ENCODE measurements at places on chromosomes 7 and 10.

DNA sequence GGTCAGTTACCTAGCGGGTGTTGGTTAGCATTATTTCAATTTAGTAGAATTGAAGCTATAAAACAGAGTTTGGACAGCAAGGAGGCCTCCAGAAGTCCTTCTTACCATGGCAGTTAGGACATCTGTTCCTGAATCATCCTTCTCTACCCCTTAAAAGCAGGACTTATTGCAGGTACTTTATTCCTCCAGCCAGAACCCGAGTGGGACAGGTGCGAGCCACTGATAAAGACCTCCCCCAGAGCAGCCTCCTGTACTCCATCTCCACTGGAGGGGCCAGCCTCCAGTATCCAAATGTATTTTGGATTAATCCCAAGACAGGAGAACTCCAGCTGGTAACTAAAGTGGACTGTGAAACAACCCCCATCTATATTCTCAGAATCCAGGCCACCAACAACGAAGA is 54.6 kb downstream of the CDHR3 start:
- DNase-seq, result no peak

- peak; percentile 68 for DNase-seq
These were observed 40.6 kb upstream of the ADD3 start for GRCh38 chr10:109966961-109967738.

DNA sequence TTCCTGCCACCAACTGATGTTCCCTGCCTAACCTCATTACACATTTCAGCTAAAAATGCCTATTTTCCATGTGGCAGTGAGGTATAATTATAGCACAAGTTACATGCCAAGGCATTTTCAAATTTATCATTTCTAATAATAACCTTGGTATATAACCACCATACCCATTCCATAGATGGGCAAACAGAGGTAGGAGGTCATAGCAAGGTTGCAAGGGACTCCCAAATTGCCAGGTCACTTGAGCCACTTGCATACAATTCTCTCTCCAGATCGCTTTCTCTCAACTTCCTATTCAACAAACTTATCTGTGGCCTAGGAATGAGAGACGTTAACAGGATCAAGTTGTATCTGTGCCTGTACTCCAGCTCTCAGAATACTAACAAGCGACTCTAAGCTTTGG is 108.3 kb downstream of the ATXN7L1 start:
- no peak for DNase-seq

- DNase-seq, result no peak
These were observed 1.1 kb upstream of the UMAD1 start for GRCh38 chr7:7639421-7639820.

DNA sequence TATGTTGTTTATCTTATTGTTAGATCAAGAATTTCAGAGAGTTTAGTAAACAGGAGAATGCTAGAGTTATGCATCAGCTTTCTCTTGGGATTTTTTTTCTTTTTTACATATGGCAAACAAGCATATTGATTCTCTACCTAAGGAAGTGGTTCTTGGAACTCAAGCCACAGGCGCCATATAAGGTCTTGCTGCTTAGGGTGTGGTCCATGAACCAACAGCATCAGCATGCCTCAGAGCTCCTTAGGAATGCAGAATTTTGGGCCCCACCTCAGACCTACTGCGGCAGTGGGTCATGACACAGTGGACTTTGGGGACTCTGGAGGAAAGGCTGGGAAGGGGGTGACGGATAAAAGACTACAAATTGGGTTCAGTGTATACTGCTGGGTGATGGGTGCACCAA is 230.8 kb downstream of the SKAP2 start:
- DNase-seq, result no peak

DNA sequence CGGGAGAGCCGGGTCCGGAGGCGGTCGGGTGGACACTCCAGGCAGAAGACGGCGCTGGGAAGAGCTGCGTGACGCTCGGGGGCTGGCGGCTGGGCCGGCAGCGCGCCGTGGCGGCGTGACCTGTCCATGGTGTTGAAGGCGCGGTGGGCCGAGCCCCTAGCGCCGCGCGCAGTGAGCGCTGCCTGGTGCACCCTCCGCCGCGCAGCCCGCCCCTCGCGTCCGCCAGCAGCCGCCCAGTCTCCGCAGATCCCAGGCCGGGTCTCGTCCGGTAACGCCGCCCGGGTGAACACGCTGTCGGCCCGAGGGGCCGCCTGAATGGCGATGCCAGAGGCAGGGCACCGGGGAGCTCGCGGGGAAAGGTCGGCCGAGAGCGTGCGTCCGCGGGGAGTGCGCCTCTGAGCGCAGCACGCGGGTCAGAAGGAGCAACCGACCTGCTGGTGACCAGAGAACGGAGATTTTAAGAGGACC is 657 bp upstream of the TMEM178B start:
- DNase-seq, result peak; percentile 26

GRCh38 chr10:17348501-17349349 is 105.7 kb downstream of the ST8SIA6 start:
- peak; percentile 89 for DNase-seq

DNA sequence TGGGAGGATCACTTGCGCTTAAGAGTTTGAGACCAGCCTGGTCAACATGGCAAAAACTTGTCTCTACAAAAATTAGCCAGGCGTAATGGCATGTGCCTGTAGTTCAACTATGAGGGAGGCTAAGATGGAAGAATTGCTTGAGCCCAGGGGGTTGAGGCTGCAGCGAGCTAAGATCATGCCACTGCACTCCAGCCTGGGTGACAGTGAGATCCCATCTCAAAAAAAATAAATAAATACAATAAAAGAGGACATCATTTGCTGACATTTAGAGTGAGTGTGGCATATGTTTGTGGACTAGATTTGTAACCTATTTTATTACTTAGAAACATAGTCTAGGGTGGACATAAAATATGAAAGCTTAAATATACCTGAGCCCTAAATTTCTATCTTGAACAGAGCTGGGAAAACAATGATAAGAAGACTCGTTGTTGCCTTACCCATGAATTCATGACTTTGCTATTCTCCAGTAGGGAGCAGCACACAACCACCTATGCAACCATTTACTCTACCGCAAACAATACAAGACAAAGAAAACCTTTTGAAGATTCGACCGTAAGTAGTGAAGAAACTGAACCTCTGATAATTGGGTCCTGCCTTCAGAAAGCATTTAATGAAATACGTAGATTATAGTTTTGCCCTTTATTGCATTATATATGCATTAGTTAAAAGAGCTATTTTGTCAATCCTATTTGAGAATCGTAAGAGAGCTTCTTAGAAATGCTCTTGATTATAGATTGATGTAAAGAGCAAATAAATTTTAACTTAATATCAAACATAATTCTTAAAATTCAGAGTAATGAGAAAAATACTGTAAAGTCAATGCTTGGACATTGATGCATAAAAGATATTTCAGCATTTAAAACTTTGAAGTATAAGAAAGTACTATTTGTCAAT is 83.5 kb downstream of the GNAT3 start:
- DNase-seq, result peak; percentile 57

- DNase-seq, result no peak
These were observed 135.6 kb downstream of the RPS24 start for GRCh38 chr10:78169214-78169613.

- DNase-seq, result no peak
These were observed 164.3 kb downstream of the CELF2 start for GRCh38 chr10:11181978-11182377.

- DNase-seq, result no peak
These were observed 60.1 kb upstream of the SDK1 start for GRCh38 chr7:3240826-3241430.

- no peak for DNase-seq
These were observed 1163.2 kb upstream of the SORCS1 start for GRCh38 chr10:108327706-108328105.

DNA sequence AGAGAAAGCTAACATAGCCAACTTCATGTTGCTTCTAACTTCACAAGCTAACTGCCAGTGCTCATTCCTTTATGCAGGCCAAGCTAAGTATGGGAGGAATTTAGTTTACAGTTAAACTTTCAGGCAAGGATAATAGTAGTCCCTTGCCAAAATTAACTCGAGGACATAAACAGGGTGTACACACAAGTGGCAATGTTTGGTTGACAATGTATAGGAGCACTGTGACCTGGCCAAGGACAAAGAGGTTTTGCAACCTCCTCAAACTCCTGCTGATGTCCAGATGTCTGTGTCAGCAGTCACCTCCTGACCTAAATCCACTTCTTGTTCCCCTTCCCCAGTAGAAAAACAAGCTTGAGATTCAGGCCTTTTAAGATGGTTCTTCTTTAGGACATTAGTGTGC is 494.6 kb upstream of the KLF6 start:
- DNase-seq, result no peak

- DNase-seq, result no peak
These were observed 386.6 kb upstream of the POM121L12 start for GRCh38 chr7:52648872-52649271.

- no peak for DNase-seq
These were observed 164.4 kb downstream of the TPK1 start for GRCh38 chr7:144671429-144671828.

DNA sequence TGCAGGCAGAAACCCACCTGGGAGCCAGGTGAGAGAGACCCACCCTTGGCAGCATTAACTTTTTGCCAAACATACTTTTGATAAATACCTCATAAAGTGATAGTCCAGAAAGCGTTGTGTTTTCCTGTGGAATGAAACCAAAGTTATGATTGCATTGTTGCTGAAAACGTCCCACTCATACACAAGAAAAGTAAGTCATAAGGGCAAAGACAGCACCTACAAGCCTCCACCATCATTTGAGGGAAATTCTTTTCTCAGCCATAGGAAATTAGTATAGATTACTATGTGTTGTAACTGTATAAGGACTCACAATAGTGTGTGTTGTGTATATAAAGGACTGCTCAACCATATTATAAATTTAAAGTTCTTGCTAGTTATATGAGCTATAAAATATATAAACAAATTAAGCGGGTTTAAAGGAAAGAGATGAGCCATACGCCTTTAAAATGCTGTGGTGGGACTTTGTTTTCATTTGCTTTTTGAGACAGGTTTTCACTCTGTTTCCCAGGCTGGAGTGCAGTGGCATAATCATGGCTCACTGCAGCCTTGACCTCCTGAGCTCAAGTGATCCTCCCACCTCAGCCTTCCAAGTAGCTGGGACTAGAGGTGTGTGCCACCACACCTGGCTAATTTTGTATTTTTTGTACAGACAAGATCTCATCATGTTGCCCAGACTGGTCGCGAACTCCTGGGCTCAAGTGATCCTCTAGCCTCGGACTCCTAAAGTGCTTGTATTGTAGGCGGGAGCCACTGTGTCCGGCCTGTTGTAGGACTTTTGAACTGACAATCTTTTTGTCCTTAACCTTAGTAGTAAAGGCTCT is 160.8 kb downstream of the PKD1L1 start:
- DNase-seq, result no peak

DNA sequence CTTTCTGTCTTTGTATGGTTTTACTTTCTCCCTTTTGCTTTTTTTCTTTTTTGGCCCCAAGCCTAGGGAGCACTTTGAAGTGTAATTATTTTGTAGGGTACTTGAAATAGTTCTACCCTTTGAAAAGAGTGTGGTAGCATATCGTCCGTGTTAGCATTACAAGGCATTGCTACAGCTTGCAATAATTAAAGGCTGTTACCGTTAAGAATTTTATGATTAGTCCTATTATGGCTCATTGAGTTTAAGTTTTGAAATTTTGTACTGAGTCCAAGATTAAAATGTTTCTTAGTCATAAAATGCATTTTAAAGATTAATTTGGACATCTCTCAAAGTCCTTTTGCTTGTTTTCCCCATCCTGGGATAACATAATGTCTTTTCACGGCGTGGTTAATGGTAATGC is 490.0 kb upstream of the LRRN3 start:
- DNase-seq, result no peak

GRCh38 chr10:44818701-44819127 is 92.4 kb upstream of the TMEM72 start:
- DNase-seq, result no peak

GRCh38 chr10:3777981-3778691 is 6.9 kb downstream of the KLF6 start:
- DNase-seq, result no peak

DNA sequence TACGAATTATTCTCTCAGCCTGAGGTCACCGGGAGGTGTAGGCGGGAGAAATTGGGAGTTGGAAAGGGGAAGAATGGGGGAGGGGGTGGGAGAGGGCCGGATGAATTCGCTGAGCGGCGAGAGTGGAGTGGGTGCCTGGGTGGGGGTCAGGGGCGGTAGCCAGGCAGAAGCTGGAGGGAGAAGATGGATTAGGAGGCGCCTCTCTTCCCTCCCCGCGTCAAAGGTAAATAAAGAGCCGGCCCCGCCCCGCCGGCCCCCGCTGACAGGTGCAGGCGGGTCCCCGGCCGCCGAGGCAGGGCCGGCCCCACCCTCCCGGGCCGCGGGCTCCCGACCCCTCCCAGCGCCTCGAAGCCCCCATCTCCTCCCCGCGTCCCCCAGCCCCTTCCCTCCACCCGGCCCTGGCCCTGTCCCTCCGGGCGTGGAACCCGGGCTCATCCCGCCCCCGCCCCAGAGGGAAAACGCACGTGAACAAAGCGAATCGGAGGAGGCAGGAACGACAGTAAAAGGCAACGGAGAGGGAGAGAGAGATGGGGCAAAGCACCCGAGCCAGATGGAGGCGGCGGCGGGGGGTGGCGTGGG is 872 bp downstream of the FAM131B start:
- DNase-seq, result no peak

DNA sequence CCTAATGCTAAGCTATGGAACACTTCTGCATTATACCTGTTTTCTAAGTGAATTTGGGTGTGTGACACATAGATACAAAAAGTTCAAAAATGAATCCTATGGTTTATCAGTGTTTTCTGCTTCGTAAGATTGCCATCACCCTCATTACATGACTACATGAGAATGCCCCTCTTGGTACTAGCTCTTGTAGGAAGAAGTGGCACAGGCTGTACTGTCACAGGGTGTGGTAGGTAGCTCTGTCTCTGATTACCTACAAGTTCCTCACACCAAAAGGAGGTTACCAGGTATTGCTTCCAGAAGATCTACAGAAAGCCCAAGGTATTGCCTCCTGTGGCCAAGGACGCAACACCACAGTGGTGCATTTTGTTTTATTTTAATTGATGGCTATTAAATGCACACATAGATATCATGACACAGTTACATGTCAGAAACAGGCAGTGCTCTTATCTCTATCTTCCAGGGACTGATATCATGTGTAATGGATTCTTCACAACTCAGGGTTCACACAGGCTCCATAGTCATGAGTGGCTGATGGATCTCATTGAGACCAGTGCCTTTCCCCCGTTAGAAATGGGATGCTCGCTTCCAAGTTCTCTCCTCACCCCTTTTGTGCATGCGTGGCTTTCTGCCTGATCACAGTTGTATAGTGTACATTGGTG is 6.6 kb downstream of the OPTN start:
- DNase-seq, result no peak

- no peak for DNase-seq
These were observed 559 bp upstream of the STEAP2 start for GRCh38 chr7:90210981-90211380.

GRCh38 chr7:42181566-42181965 is 55.4 kb downstream of the GLI3 start:
- no peak for DNase-seq

DNA sequence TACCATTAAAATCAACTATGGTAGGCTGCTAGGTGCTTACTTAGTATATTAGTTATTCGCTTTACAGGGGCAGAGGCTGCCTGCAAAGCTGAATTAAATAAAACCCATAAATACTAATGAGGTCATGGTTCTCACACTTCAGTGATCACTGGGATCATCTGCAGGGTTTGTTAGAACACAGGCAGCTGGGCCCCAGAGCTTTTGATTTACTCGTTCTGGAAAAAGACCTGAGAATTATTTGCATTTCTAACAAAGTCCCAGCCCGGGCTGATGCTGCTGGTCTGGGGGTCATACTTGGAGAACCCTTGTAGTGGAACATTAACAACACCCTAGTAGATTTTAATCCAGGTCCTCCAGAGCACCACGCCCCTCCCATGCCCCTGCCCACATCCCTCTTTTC is 8.5 kb downstream of the UCN3 start:
- DNase-seq, result no peak
